ENCODE measurements at places on chromosomes 16 and 17.

GRCh38 chr16:58533751-58534470 is 18.6 kb downstream of the SETD6 start:
- DNase-seq: no peak

GRCh38 chr17:77542551-77543490 is 402.1 kb downstream of the SEC14L1 start:
- peak; percentile 41 for DNase-seq

GRCh38 chr16:49700251-49701064 is 155.5 kb downstream of the ZNF423 start:
- DNase-seq: no peak

- DNase-seq: no peak
Observed at GRCh38 chr16:20954574-20954973, 54.0 kb downstream of the LYRM1 start.

- no peak for DNase-seq
Observed at GRCh38 chr17:55269894-55270293, 5.1 kb downstream of the HLF start.
